ENCODE measurements at places on chromosomes 12 and 14. TPM values are rescaled to one million over a fixed set of nuclear protein-coding genes. Genes with fewer than 3 reads are reported as not detected.

GRCh38 chr14:60381909-60382308 is 104.0 kb downstream of the C14orf39 start:
- no peak for DNase-seq

- no peak for DNase-seq
Observed at GRCh38 chr12:72207079-72207478, 65.1 kb upstream of the TRHDE start.

DNA sequence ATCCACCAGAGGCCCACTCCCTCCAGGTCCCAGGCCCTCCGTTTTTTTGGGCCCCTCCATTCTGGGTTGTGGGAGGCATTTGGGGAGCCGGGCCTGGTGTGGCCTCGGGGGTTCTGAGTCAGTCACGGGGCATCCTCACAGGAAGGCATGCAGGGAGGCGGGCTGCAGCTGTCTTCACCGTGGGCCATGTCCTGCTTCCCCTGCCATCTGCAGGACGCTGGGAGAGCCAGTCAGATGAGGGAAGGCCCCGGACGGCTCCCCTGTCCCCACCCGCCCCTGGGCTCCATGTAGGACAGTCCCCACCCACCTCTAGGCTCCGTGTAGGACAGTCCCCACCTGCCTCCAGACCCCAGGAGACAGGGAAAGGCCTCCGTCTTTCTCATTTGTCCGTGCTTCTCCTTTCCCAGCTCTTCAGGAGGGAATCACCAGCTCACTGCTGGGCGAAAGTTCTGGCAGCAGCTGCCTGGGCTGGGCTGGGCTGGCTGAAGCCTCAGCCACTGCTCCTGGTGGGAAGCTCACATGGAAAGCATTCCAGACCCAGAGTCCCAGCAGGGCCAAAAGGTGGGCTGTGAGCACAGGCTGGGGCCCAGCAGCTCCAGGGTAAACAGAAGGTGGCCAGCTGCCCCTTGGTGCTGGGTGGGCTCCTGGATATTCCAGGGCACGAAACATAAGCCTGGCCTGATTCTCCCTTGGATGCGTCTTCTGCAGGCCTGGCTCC is 217.8 kb downstream of the KIF26A start:
- DNase-seq: no peak

DNA sequence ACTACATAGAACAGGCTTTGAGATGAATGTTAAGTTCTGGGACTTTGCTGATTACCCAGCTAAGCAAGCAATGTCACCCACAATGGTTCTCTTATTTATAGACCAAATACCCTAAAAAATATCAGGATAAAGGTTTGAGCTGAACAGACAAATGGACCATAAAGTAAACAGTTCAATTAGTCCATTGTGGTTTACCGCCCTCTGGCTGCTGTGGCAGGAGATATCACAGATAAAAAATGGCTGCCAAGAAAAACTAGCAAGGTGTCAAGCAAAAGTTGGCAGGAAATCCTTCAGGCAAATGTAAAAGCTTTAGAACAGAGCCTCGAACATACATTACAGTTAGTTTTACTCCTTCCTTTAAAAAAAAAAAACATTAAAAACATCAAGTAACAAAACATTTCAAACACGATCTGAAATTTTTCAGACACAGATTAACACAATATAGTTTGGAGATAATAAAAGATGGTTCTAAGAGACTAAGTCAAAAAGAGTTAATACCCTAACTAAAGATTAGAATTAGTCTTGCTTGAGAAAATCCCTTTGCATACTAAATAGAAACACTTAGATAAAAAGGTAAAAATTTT is 41.3 kb downstream of the MED13L start:
- peak; percentile 70 for DNase-seq

DNA sequence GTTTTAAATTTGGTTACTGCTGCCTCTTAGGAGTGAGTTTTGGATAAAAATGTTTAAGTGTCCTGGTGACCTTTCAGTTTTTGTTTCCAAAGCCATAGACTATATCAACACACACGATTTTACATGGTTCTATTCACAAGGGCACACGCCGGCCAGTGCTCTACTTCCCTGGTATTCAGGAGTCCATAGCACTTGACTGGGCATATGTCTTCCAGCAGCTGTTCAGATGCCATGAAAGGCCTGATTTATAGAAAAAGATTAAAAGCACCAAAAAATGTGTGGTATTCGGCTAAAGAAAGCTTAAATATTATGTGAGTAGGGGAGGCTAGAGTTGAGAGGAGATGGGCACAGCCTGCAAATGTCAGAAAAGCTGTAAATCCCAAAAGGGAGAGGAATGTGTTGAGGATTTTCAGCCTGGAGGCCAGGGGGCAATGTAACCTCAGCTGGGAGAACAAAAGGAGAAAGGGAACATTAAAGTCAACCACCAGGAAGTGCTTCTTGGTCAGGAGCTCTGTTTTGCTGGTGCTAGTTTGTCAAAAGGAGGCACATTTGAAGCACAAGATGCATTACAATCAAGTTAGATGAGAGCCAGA is 478.4 kb downstream of the RAD51B start:
- DNase-seq: no peak

DNA sequence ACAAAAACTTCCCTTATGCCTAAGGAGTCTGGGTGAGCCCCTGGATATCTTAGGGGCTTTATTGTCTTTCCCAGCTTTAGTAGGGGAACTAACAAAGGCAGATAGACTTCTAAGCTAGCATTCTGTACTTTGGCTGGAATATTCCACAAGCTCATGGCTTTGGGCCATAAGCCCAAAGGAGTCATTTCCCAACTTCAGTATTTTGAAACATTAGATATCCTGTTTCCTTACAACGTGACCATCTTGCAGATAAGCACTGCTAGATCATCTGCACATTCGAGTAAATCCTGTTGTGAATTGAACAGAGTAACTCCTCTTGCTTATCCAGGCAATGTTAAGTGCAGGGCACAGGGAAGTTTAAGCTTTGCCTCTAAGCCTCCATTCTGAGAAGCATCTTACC is 70.6 kb upstream of the ACTN1 start:
- DNase-seq: no peak

- no peak for DNase-seq
Observed at GRCh38 chr14:75427126-75427481, 718 bp upstream of the JDP2 start.

GRCh38 chr12:112283546-112283945 is 98.7 kb downstream of the HECTD4 start:
- DNase-seq: no peak

- no peak for DNase-seq
Observed at GRCh38 chr12:101619858-101620761, 25.3 kb downstream of the MYBPC1 start.

DNA sequence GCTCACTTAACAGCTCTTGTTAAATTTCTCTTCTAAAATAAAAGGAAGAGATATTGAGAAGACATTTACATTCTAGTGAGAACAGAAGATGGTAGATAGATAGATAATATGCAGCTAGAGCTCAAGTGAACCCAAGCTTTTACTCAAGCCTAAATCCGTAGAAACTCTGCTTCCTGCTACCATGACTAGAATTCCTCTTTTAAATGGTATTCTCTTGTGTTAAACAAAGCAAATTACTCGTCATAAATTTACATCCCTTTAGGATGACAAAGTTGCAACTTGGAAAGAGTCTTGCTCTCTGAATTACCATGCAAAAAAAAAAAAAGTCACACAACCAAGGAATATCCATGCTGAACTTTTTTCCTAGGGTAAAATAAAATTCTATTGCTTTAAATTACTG is 160.7 kb upstream of the LRFN5 start:
- no peak for DNase-seq

DNA sequence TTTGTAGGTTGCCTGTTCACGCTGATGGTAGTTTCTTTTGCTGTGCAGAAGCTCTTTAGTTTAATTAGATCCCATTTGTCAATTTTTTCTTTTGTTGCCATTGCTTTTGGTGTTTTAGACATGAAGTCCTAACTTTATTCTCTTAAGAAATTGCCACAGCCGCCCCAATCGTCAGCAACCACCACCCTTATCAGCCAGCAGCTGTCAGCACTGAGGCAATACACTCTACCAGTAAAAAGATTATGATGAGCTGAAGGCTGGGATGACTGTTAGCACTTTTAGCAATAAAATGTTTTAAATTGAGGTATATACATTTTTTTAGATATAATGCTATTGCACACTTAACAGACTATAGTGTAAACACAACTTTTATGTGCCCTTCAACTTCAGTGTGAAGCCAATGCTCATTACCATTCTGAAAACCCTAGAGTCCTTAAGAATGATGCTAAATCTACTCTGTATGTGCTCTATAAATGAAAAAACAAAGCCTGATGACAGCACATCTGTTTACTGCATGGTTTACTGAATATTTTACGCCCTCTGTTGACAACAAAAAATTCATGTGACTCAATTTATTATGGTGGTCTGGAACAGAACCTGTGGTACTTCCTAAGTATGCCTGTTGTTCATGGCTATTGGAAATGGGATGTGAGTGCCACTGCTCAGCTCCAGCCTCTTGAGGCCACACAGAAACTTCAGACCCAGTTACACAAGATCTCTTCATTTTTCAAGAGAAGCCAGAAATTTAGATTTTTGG is 197.4 kb downstream of the DUSP6 start:
- no peak for DNase-seq

GRCh38 chr12:112992541-112993398 is 14.5 kb downstream of the OAS2 start:
- peak; percentile 75 for DNase-seq

GRCh38 chr14:57686304-57686703 is 179.6 kb downstream of the SLC35F4 start:
- DNase-seq: no peak

DNA sequence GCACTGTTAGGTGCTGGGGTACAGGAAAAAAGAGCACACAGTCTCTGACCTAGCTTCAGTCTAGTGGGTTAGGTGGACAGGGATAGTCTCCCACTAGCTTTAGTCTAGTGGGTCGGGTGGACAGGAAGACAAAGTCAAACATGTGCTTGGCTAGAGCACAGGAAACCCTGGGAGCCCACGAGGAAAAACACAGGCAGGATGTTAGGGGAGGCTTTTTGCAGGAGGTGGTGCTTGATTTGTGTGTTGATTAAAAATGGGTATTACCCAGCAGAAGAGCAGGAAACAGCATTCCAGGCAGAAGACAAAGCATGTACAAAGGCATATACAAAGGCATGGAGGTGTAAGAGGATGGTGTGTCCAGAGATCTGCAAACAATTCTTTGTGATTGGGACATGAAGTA is 23.3 kb downstream of the SLC38A2 start:
- no peak for DNase-seq

GRCh38 chr14:103281496-103282231 is 52.4 kb upstream of the EIF5 start:
- no peak for DNase-seq

DNA sequence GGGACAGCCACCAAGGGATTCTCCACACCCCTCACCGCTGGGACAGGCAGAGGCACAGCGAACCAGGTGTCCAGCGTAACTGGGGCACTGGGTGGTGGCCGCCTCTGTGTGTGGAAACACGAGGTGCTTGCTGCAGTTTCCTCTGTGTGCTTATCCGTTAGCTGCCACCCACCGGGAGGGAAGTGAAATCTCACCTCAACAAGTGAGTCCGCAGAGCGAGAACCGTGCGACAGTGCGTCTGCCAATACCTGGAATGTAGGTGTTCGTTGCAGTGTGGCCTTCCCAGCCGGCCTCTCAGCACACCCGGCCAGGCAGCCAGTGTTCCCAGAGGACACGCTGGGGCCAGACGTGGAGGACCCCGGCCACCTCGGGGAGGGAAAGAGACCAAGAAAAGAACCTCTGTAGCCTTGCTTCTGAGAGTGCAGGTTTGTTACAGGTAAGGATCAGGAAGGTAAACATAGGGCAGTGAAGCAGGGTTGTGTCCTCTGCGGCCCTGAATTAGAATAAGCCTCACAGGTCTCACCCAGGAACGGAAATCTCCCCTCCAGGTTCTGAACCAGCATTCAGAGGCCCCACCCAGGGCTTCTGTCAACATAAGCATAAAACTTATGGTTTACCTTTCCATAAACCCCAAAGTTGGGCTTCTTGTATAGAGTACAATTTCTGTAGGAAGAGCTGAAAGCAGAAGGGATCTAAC is 1.5 kb downstream of the BCL2L14 start:
- peak; percentile 71 for DNase-seq

- DNase-seq: no peak
Observed at GRCh38 chr14:23130871-23131270, 11.8 kb upstream of the CEBPE start.

DNA sequence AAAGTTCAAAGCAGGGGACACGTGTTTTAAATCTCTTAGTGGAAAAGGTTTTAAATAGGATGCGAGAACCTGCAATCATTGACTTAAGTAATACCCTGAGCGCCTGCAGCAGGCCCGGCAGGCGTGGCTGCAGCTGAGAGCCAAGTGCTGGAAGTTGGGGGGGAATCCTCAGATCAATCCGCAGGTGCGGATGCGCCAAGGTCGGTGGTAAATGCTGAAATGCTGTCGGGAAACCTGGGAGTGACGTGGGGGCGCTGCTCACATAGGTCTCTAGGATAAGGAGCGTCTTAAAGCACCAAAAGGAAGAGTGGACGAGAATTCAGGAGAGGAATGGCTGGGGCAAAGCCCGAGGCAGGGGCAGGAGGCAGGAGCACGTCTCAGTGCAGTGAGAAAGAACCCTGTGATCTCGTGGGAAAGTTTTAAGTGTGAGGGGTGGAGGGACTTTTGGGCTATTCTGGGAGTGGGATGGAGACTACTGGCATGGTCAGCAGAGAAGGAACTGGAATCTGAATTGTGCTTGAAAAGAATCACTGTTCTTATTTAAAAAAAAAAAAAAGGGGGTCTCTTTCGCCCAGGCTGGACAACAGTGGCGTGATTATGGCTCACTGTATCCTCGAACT is 883 bp upstream of the CDCA4 start:
- DNase-seq: peak; percentile 58

- DNase-seq: no peak
Observed at GRCh38 chr14:37587881-37588666, 7.0 kb downstream of the FOXA1 start.

DNA sequence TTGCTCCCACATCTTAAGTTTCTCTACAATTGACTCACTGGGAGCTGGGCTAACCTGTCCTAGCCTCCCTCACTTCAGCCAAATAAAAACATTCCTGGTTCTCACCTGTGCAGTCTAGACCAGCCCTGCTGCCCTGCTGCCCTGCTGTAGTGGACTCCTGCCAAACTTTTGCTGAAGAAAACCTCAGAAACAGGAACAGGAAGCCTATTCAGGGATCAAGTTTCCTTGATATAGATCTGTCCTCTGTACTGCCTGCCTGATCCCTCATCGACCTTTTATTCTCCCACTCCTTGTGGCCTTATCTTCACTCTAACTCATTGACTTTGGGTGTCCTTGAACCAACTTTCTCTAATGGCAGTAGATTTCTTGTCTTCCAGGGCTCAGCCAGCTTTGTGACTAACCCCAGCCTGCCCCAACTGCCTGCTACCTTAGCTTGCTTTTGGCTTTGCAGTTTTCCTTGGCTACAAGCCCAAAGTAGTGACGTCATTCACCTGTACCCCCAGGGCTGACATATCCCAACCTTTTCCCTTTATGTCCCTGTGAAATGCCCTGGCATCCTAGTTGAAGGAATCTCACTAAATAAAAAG is 234.8 kb downstream of the DUSP6 start:
- no peak for DNase-seq

SLC22A17 gene
- 2.3 TPM for total RNA-seq

SLC2A3 gene
- 528 TPM for total RNA-seq

TUBA1B gene
- total RNA-seq: 2,169 TPM

FBXL14 gene
- 25.1 TPM for total RNA-seq

TMEM120B gene
- 11.7 TPM for total RNA-seq

TRHDE gene
- not detected for total RNA-seq

TBX3 gene
- total RNA-seq: not detected

DAO gene
- total RNA-seq: not detected

All from activated CD8-positive, alpha-beta T cell treated with anti-CD3 and anti-CD28 coated beads for 36 hours (primary cell).